Panc1 (cell line): ENCODE measurements at places on chromosomes 5 and 9. TPM values are rescaled to one million over a fixed set of nuclear protein-coding genes. Genes with fewer than 3 reads are reported as not detected.

The MVB12B gene
- 9.4 TPM for total RNA-seq

The RNF183 gene
- total RNA-seq: not detected

The BSPRY gene
- 0.13 TPM for total RNA-seq

The MARVELD2 gene
- 17.3 TPM for total RNA-seq

The WNK2 gene
- 13.7 TPM for total RNA-seq
